CD4-positive, alpha-beta T cell treated with Interleukin-15 for 4 hours (primary cell): ENCODE measurements at places on chromosomes 4 and X.

DNA sequence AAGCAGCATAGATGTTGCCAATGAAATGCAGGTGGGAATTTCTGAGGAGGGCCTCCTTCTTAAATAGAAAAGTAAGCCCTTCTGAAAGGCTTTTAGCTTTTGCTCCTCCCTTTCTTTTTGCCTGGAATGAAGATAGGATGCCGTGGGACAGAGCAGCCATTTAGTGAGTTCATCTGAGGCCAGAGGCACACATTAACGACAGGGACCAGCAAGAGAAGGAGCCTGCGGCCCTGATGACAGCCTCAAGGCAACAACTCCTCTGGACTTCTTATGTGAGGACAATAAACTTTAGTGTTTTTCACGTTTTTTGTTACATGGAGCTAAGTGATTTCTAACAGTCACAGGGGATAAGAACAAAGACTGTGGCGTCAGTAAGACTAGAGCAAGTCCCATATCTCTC is 1.1 kb upstream of the BDH2 start:
- DNase-seq: no peak

DNA sequence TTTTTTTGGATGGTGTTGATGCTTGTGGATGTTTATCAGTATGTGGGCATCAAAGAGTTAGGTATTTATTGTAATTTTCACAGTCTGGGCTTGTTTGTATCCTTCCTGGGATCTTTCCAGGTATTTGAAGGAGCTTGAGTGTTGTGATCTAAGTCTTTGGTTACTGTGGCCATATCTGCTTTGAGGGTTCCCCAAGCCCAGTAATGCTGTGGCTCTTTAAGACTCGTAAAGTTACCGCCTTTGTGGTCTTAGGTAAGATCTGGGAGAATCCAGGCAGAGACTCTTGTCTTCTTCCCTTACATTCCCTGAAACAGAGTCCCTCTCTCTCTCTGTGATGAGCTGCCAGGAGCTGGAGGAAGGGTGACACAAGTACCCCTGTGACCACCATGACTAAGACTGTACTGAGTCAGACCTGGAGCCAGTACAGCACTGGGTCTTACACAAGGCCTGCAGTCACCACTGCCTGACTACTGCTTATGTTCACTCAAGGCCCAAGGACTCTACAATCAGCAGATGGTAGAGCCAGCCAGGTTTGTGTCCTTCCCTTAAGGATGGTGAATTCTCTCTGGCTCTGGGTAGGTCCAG is 62.2 kb downstream of the FMR1NB start:
- DNase-seq: no peak

- no peak for DNase-seq
Measured at GRCh38 chr4:151613290-151613689, 147.5 kb downstream of the GATB start.

DNA sequence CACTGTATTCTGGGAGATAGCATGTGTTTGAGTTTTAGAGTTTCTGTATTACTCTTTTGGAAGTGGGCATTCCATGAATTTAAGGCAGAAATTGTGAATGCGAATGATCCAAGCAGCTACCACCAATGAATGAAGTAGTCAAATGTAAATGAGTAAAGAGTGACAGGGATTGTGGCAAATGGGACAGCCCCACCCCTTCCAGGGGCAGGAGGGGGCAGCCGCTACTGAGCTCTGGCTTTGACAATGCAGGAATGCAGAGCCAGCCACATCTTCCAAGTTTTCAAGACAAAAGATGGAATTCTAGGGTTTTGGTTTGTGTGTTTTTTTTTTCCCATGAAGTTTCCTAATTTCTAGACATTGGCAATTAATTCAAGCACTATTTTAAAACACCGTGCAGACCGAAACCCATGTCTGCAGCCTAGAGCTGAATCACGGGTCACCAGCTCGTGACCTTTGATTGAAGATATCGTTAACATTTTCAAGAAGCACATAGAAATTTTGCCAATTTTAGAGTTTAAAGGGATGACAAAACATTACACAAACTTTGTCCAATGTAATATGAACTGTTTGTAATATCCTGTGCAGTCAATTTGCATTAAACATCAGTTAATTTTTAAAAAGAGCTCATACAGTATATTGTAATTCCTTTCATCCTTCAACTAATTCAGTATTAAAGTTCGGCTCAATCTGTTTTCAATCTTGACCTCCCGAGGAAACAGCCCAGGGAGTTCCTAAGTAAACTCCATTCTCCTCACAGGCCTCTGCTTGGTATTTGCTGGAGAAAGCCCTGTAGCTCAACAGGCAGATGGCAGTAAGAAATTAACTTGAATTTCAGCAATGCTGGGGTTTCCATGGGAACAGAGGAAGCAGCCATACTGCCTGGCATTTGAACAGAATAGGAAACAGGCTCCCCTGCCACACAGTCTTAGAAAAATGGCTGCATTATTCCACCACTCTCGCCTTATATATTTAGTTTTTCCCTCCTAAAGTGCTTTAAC is 83.4 kb downstream of the UCHL1 start:
- no peak for DNase-seq

- DNase-seq: no peak
Measured at GRCh38 chrX:107324493-107325310, 118.3 kb downstream of the DNAAF6 start.

- DNase-seq: no peak
Measured at GRCh38 chrX:71182871-71183270, 38.2 kb downstream of the NLGN3 start.

DNA sequence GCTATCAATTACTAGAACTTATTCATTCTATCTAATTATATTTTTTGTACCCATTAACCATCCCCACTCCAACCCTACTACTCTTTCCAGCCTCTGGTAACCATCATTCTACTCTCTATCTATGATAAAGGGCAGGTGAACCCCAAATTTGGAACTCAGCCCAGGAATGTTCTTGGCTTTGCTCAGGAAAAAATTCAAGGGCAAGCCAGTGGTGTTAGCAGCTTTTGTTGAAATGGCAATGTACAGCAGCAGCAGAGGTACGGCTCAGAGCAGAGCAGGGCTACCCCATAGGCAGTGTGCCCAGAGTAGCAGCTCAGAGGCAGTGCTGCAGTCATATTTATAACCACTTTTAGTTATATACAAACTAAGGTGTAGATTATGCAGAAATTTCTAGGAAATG is 138.2 kb downstream of the RNF150 start:
- DNase-seq: no peak

DNA sequence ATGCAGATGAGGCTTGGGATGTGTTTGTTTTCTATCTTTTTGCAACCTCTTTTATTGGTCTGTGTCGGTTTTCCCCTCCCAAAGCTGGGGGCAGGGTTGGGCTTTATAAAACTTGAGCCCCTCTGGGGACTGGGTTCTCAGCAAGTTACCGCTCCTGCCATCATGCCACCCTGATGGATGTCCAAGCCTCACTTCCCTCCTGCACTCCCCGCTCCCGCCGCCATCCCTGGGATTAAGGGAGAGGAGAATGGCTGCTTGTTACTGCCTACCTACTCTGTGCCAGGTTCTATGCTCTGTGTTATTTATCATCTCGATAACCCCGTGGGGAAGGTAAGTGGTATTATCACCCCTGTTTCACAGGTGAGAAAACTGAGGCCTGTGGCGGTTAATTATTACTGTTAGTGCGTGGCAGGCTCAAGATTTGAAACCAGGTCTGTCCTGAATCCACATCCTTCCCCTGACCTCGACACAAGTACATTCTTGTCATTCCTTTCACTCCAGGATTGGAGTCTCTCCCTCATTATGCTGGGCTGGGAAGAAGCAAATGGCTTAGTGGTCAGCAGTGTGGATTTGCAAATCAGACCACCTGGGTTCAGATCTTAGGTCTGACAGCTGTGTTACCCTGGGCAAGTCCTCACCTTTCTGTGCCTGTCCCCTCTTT is 4.5 kb downstream of the UBA1 start:
- no peak for DNase-seq

DNA sequence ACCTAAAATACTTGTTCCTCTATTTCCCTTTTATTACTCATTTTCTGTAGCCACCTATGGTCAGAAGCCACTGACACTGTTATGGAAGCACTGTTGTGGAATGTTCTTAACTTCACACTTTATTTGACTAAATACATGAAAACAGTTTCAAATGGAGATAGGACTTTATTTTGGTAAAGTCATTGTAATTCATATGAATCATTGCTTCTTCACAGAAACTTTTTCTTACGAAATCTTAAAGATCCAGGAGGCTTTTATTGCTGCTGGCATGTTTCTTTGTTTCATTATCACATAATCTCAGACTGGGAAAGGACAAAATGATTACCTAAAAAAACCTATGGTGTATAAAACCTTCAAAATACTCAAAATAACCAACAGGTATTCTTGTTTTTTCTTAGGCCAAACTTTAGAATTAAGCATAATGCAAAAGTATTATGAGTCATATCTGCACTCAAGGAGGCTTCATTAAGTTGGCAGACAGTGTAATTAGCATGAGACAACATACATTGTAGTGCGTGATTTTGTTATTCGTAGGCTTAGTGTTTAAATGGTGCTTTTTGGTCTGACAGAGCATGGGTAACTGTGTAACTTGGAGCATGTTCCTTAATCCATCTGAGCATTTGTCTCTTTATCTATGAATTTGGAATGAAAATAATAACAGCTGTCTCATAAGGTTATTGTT is 58.0 kb downstream of the SH3BGRL start:
- no peak for DNase-seq

DNA sequence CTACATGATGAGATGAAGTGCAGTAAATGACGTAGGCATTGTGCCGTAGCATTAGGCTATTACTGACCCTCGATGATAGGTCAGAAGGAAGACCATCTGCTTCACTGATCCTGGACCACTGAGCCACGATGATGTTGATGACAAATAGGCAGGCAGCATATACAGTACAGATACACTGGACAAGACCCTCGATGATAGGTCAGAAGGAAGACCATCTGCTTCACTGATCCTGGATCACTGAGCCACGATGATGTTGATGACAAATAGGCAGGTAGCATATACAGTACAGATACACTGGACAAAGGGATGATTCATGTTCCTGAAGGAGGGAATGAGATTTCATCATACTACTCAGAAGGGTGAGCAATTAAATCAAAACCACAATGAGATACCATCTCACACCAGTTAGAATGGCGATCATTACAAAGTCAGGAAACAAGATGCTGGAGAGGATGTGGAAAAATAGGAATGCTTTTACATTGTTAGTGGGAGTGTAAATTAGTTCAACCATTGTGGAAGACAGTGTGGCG is 50.9 kb downstream of the BEND4 start:
- no peak for DNase-seq

- DNase-seq: no peak
Measured at GRCh38 chrX:71870208-71871098, 40.2 kb upstream of the NHSL2 start.

DNA sequence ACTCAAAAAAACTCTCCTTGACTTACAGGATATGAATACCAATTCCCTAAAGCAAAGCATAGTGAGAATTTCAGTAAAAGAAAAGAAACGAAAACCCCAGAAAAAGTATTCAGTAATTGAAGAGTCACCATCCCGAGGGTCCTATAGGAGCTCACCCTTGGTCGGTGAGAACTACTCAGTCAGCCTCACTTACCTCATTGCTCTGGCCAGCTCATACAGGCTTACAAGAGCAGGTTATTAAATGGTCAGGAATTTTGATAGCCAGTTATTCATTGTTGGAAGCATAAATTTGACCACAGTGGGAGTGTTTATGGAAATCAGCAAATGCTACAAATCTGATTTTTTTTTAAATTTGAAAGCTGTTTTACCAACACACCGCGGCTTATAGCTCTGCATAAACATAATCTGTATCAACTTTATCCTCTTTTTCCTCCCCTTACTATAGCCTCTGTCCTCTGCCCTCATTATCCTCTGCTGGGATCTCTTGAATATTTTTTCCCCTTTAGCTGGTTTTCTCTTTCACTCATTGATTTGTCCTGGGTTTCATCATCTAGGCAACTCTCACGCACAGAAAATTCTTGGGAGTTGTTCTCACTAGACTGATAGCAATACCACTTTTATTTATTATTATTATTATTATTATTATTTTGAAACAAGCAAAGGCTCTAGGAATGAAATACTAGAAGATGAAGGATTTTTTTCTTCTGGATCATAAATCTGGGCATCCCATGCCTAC is 11.0 kb upstream of the CXCL2 start:
- DNase-seq: no peak
